CD4-positive, alpha-beta memory T cell (primary cell): ENCODE measurements at places on chromosomes 16 and 17. TPM values are rescaled to one million over a fixed set of nuclear protein-coding genes. Genes with fewer than 3 reads are reported as not detected.

Gene TMEM235
- not detected for total RNA-seq

DNA sequence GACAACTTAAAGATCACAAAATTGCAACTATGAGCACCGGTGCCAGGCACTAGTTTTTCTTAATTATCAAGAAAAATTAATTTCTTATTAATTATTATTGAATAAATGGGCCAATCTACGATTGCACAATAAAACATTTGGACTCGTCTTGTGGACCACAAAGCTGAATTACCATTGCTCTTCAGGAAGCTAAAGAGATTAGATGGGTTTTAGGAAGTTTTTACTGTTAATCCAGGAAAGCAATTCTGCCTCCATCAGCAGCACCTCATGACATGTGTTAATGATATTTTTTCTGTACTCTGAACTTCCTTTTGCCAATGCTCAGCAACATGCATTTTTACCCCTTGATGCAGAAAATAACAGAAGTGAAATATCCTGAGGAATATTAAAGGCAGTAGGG lies 37.9 kb downstream of the HS3ST3A1 start:
- no peaks in the 10 kb centered on the region for H3K27me3 ChIP-seq
- no peak overlapping the region for H3K4me3 ChIP-seq
- no peaks in the 10 kb centered on the region for H3K4me1 ChIP-seq
- DNase-seq, result no peak
- no peak overlapping the region for H3K27ac ChIP-seq
- no peaks in the 10 kb centered on the region for H3K36me3 ChIP-seq

GRCh38 chr17:76038050-76038449 lies 10.9 kb upstream of the EVPL start:
- no peaks in the 10 kb centered on the region for H3K27me3 ChIP-seq
- H3K36me3 ChIP-seq, result peaks cover 41% of the 10 kb centered on the region
- DNase-seq, result no peak
- H3K4me3 ChIP-seq, result no peak overlapping the region

DNA sequence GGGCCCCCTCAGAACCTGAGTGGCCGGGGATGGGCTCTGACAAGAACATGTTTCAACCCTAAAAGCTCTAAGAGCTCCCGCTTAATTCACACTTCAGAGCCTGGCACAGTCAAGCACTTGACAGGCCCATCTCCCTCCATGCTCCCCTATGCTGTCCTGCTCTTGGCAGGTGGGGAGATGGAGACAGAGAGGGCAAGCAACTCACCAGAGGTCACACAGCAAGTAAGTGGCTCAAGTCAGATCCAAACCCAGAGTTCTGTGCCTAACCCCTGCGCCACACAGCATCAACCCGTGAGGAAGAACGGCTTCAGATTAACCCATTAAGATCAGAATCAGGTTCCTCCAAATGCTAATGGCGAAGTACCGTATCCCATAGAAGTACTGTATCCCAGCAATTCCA lies 36.4 kb downstream of the NECAB2 start:
- H3K4me3 ChIP-seq, result no peak overlapping the region
- no peak overlapping the region for H3K27ac ChIP-seq
- no peaks in the 10 kb centered on the region for H3K36me3 ChIP-seq
- DNase-seq, result no peak

- no peak overlapping the region for H3K27ac ChIP-seq
- DNase-seq, result no peak
- no peaks in the 10 kb centered on the region for H3K27me3 ChIP-seq
- no peaks in the 10 kb centered on the region for H3K36me3 ChIP-seq
Observed at GRCh38 chr17:11622492-11622891, 24.2 kb downstream of the DNAH9 start.

DNA sequence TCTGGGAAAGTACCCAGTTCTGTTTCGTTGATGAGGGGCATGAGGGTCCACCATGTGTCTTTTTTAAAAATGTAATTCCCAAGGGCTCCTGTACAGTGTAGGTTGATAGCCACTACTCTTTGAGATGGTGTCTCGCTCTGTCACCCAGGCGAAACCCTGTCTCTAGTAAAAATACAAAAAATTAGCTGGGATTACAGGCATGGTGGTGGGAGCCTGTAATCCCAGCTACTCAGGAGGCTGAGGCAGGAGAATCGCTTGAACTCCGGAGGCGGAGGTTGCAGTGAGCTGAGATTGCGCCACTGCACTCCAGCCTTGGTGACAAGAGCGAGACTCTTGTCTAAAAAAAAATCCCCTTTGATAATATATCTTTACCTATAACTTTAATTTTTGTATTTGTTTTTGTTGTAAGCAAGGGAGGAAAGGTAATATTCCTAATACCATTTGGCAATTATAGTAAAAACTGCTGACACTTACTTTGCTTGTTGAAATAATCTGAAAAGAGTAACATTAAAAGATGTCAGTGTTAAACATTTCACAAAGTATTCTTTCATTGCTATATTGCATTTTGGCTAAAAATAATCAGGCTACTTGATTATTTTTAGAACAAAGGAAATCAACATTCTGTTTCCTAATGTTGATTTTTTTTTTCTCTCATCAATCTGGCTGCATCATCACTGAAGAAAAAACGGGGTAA lies 11.8 kb downstream of the KPNA2 start:
- no peak for DNase-seq
- H3K27me3 ChIP-seq, result no peaks in the 10 kb centered on the region
- no peaks in the 10 kb centered on the region for H3K4me1 ChIP-seq
- no peak overlapping the region for H3K4me3 ChIP-seq
- peaks cover 22% of the 10 kb centered on the region for H3K36me3 ChIP-seq
